Stimulated activated CD8-positive, alpha-beta memory T cell treated with anti-CD3 and anti-CD28 coated beads, Interleukin-4, amount 100 ng/mL, for 4 hours (primary cell): ENCODE measurements at places on chromosomes 1 and 21.

DNA sequence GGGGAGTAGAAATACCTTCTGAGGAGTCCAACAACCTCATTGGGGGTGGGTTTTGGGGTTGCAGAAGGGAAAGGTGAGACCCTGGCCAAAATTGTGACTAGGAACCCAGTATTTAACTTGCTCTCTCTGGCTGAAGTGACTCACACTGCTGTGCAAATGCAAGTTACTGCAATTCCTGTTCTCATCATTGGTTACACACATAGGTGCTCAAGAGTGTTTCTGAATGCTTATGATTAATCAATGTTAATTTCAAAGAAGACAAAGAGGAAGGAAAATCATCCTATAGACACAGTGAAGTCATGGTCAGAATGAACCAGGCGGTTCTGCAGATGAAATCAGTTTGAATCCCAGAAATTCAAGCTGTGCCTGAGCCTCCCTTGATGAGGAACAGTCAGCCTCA, 3.1 kb downstream of the ASCL5 start:
- DNase-seq = no peak

- DNase-seq = peak; percentile 12
Observed at GRCh38 chr1:20521960-20522861, 14.3 kb upstream of the MUL1 start.

DNA sequence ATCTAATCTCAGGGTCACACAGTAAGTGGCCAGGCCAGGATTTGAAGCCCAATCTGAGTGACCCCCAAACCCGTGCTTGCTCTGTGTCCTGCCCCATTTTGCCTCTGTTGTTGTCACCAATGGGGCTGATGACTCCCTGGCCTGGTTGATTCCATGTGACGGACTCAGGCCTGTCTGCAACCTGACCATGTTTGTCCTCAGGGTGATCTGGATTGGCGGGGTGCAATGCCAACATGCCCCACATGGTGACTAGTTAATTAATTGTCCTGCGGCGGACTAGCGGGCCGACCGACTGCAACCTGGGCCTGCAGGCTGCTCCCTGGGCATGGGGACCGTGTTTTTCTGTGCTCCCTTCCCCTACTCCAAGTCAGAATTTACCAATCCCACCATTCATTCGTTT, 256.3 kb downstream of the MATN1 start:
- DNase-seq = no peak

GRCh38 chr1:167821356-167821685, 92.6 kb downstream of the ADCY10 start:
- DNase-seq = no peak

GRCh38 chr1:23263380-23263887, 46.1 kb upstream of the HTR1D start:
- DNase-seq = no peak

DNA sequence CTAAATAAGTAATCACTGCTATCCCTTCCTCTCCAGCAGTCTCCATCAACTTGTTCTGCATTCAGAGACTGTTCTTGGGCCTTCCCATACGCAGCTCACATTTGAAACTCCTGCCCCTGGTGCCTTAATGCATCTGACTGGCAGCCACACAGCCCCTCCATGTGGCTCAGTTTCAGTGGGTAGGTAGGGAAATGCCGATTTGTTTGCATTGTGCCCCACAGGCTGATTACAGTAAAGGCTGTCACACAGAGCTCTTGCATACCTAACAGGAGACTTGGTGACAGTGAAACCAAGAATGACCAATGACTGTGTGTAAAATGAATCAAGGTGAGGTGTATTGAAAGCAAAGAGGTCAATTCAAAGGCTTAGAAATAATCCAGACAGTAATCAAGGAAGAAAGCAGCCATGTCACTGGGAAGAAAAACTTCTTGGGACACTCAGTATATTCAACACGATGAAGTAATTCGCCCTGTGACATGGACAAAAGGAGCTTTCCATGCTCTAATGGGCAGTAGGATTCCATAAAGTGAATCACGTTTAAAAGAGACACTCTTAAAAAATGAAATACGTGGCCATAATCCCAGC, 12.7 kb upstream of the B3GALNT2 start:
- no peak for DNase-seq

DNA sequence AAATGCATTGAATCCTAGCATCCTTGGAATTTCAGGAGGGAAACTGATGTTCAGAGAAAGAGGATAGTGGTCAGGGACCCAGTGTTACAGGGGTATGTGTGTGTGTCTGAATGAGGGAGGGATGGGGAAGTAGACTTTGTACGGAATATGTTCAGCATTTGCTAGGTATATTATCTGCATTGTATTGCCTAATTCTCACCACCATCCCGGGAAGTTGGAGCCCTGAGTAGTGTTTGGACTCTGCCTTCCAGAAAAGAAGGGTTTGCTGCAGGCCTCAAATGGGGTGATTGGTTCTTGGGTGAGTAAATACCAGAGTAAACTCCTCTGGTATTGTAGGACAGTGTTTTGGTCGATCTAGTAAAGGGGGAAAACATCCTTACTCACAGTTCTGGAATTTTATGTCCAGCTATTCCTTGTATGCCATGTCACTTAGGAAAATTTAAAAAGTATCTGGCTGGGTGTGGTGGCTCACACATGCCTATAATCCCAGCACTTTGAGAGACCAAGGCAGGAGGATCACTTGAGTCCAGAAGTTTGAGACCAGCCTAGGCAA, 7.1 kb upstream of the ZNF496 start:
- no peak for DNase-seq

- DNase-seq = no peak
Observed at GRCh38 chr1:36225283-36225899, 1.1 kb downstream of the THRAP3 start.
